ENCODE measurements at places on chromosomes 6 and 20.
A peak's percentile ranks its signal among the peaks of the same experiment; 100 is the strongest.

DNA sequence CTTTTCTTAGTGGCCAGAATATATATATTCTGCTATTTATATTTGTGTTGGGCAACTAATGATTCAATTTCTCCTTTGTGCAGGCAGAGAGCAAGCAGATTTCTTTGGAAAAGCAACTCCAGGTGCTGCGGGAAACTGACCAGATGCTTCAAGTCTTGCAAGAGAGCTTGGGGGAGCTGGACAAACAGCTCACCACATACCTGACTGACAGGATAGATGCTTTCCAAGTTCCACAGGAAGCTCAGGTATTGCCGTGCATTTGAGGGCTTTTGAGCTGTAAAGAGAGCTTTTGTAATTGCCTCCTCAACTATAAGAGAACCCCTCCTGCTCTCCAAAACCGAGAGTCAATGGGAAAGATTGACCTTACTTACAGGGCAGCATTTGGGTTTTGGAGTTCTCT lies 203.5 kb downstream of the UTRN start:
- no peak for DNase-seq

DNA sequence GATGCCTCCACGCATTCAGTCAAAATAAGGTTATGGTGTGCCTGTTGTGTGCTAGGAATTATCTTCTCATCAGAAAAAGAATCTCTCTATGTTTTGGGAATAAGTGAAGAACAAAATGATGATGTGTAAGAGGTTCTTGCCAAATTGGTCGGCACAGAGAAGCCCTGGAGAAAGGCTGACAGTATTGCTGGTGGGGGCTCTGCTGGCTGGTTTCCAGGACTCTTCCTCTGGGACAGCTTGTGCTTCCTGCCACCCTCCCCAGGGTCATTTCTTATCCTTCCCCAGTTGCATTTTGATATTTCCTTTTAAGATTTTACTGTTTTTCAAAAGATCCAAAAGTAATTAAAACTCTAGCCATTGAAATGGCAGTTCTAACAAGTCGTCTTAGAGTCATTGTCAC lies 22.1 kb downstream of the CST4 start:
- DNase-seq = no peak

DNA sequence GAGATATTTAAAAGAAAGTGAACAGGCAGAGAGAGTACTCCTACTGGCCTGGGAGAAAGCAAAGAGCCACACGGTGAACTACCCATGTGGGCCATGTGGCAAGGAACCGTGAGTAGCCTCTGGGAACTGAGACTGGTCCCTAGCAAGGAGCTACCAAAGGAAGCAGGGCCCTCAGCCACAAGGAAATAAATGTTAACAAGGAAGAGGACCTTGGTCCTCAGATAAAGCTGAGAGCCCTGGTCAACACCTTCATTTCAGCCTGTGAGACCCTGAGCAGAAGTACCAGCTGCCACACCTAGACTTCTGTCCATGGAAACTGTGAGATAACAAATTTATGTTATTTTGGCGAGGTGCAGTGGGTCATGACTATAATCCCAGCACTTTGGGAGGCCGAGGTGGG lies 25.3 kb downstream of the BMP2 start:
- no peak for DNase-seq

- peak; percentile 55 for DNase-seq
These were observed 19.3 kb upstream of the RNGTT start for GRCh38 chr6:88982720-88983119.

- no peak for DNase-seq
These were observed 3.1 kb upstream of the LAMA5 start for GRCh38 chr20:62370115-62370806.

DNA sequence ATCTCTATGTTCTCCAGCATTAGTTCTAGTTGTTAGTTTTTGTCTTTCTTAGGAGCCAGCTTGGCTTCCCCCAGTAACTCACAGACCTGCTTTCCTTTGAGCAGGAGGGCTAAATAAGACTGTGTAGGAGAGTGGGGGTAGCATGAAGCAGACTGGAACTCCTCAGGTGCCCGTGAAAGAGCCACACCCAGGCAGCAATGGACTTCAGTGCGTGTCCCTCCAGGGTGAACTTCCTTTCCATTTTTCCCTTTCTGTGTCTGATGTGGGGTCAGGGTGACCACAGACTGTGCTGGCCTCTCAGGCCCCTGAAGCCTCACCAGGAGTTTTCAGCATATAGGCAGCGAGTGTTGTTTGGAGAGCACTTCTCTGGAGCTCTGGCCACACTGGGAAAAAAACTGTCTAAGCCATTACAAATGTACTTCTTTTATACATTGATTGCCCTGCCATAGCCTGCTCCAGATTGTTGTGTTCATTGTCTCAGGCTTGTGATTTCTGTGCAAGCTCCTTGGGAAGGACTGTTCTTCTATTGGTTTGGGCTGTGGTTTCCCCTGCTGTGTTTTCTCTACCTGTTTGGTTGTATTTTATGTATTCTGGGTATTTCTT lies 55.7 kb downstream of the SH3BGRL2 start:
- DNase-seq = no peak

DNA sequence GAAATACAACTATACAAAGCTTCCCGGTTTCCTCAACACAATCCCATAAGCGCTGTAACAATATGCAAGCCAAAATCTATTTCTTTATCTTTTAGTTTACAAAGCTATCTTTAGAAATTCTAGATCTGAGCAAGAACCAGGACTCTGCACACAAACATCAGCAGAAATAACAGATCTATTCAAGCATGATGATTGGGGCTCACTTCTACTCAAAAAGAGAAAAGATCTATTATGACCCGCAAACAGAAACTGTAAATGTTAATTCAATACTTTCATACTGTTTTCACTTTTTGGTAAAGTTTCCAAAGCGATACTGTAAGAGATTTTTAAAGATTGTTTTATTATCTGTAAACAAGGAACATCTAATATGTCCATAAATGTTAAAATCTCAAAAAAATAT lies 86.6 kb downstream of the SESN1 start:
- DNase-seq = no peak

GRCh38 chr6:52136055-52136454 lies 48.6 kb upstream of the PKHD1 start:
- DNase-seq = no peak

DNA sequence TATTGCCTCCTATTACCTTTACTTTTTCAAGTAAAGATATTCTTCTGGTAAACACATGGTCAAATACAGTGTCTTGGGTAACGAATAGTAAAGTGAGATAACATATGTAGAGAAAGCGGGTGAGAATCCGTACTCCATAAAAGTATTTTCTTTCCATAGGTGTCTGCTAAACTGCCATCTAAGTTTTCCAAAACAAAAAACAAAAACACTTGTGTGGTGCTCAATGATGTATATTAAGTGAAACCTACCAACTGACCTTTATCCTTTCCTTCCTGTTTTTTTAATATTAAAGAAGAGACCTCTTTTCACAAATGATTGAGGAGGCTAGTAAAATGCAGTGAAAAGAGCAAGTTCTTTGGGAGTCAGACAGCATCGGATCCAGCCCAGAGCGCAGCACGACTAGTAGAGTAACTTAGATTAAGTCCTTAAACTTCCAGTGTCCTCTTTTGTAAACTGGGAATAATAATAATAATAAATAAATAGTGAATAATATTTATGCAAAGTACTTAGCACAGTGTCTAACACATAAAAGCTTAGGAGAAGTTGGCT lies 437 bp upstream of the CDKAL1 start:
- no peak for DNase-seq

GRCh38 chr6:47428288-47428687 lies 49.3 kb upstream of the CD2AP start:
- no peak for DNase-seq

- DNase-seq = no peak
These were observed 246.9 kb downstream of the SOX4 start for GRCh38 chr6:21840428-21840827.

- DNase-seq = no peak
These were observed 516.6 kb downstream of the RFPL4B start for GRCh38 chr6:112863753-112864152.

GRCh38 chr6:34437644-34437970 lies 11.7 kb upstream of the RPS10 start:
- DNase-seq = no peak

GRCh38 chr20:39829661-39830060 lies 859.4 kb downstream of the MAFB start:
- no peak for DNase-seq

DNA sequence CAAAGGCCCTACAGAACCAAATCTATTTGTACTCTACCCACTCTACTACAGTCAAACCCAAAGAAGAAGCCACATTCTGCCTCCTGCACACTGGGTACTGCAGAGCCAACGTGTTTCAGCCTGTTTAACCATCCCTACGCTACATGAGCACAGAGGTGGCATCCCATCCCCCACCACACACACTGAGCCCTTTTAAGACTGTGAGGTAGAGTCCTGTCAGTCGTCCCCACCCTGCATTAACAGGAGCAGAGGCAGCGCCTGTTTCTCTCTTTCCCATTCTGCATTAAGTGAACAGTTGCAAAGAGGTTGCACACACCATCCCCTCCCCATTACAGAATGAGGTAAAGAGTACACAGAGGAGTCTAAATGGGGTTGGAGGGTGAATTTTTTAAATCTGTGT lies 5.2 kb upstream of the RSPH4A start:
- no peak for DNase-seq

GRCh38 chr6:14660806-14661579 lies 543.4 kb downstream of the CD83 start:
- DNase-seq = no peak

GRCh38 chr20:5181958-5182357 lies 55.1 kb downstream of the CDS2 start:
- no peak for DNase-seq

- no peak for DNase-seq
These were observed 398.0 kb downstream of the BTBD3 start for GRCh38 chr20:12315652-12316051.

DNA sequence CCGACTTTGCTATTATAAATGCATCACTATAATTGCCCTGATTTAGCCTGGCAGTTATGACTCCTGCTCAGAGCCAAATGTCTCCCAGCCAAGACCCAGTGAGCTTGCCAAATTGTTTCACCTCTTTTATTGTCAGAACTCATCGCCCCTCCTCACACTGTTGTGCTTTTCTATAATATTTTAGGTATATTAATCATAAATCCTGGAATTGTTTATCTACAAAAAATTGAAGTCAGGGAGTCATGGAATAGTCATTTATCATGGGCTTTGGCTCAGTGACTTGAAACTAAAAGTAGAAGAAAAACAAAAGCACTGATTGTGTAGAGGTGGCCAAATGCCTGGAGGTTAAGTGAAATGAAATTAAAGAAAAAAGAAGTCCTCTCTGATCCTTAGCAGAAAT lies 85.6 kb downstream of the PFDN4 start:
- no peak for DNase-seq

- DNase-seq = no peak
These were observed 145.7 kb upstream of the PHACTR3 start for GRCh38 chr20:59458645-59459044.

GRCh38 chr6:82740072-82740471 lies 325.6 kb downstream of the UBE3D start:
- DNase-seq = no peak

Measured in HepG2 (cell line).